ENCODE measurements at places on chromosomes 1 and 21.

DNA sequence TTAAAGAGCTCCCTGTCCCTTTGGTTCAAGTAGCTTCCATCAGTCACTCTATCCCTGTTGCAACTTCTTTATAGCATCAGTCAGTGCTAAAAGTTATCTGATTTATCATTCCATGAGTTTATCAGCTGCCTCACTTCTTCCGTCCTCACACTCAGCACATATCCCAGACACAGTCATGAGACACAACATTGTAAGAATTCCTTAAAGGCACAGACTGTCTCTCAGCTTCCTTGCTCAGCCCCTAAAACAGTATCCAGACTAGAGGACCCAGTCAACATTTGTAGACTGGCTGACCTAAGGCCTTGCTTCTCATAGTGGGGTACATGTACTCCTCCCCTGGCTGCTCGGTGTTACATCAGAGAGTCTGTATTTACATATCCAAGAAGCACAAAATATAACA is 164.9 kb upstream of the ADGRL2 start:
- DNase-seq: no peak

DNA sequence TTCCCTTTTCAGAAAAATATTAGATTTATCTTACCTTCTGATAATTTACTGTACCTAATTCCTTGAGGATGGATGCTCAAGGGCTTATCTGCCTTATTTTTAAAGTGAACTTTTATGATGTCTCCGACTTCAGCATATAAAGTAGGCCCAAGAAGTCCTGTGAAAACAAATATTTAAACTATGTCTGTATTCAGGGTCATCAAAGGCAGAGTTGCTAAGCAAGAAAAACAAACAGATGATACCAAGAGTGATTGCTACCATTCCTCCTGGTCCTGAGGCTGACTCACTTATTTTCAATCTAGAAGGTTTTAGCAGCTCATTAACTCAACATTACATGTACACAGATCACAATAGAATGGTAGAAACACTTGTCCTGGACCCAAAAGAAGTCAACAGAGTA is 14.1 kb downstream of the F5 start:
- no peak for DNase-seq

GRCh38 chr1:227934476-227935313 is 13.0 kb downstream of the WNT9A start:
- DNase-seq: peak; percentile 61

GRCh38 chr1:82059959-82060358 is 259.2 kb downstream of the ADGRL2 start:
- no peak for DNase-seq

DNA sequence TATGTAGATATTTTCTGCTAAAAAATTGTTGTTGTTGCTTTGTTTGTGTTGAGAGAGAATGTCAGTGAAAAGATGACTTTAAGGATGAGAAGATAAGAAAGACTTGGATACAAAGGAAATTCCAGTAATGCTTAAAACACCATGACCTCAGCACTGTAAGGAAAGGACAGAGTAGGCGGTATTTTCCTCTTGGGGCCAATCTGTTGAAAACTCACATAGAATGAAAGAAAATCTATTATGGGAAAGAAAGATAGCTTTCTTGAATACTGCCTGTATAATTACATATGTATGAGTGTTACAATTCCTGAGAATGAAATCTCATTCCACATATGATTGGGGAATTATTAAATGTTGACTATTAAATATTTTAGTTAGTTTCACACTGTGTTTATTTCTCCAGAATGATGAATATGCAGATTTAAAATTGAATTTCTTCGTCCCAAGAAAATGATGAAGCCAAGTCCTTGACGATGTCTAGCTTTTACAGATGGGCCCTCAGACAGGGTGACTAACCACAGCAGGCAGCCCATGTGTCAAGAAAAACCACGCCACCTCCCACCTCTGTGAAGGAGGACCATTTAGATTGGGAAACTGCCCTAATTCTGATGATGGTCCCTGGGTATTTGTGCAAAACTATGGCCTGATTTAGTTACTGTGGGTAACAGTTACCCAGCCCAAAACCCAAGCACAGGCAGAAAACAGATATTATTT is 49.7 kb upstream of the LMO4 start:
- DNase-seq: no peak

GRCh38 chr1:116420417-116421200 is 47.6 kb downstream of the ATP1A1 start:
- no peak for DNase-seq

- DNase-seq: no peak
Observed at GRCh38 chr1:99557546-99558202, 88.2 kb upstream of the PALMD start.

GRCh38 chr1:237138551-237138950 is 96.6 kb downstream of the RYR2 start:
- no peak for DNase-seq

DNA sequence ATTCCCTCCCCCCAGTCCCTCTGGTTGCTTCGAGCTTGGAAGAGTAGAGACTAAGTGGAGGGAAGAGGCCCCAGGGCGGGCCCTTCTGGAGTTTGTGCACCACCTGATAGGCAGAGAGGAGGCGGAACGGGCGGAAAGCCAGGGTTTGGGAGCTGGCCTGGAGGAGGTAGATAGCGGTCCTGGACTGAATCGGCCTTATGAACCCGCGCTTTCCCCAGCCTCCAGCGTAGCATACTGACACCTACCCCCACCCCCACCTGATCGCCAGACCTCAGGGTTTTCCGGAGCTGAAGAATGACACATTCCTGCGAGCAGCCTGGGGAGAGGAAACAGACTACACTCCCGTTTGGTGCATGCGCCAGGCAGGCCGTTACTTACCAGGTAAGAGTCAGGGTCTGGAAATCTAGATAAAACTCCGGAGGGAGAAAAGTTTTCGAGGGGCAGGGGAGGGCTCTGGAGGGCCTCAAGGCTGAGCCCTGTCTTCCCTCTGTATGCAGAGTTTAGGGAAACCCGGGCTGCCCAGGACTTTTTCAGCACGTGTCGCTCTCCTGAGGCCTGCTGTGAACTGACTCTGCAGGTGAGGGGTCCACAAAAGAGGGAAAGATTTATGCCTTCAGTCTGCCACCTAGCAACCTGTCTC is 705 bp downstream of the UROD start:
- no peak for DNase-seq

DNA sequence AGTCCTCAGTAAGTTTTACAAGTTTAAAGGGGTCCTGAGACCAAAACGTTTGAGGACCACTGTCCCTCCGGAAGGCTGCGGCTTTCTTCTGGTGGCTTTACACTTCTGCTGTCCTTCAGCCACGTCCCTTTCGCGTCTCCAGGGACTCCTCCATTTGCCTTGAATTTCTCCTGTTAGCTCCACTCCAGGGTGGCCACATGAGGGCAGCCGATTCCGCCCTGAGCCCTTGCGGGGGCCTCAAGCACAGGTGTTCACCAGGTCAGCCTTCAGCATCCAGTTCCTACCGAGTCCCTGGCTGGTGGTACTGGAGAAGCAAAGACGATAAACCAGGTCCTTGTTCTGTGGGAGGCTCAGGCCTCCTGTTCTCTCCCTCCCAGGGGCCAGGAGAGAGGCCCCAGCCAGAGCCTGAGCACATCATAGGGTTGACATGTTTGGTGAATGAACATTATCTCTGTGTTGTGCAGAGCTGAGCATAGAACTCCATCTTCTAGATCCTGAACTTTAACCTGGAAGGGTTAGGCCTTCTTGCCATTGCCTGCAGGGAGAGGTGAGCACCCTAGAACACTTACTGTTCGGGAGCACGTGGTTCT is 27.4 kb upstream of the COQ8A start:
- peak; percentile 15 for DNase-seq
